ENCODE measurements at places on chromosomes 16 and 17. TPM values are rescaled to one million over a fixed set of nuclear protein-coding genes. Genes with fewer than 3 reads are reported as not detected.

- DNase-seq: no peak
Measured at GRCh38 chr16:78057803-78058564, 35.6 kb downstream of the CLEC3A start.

DNA sequence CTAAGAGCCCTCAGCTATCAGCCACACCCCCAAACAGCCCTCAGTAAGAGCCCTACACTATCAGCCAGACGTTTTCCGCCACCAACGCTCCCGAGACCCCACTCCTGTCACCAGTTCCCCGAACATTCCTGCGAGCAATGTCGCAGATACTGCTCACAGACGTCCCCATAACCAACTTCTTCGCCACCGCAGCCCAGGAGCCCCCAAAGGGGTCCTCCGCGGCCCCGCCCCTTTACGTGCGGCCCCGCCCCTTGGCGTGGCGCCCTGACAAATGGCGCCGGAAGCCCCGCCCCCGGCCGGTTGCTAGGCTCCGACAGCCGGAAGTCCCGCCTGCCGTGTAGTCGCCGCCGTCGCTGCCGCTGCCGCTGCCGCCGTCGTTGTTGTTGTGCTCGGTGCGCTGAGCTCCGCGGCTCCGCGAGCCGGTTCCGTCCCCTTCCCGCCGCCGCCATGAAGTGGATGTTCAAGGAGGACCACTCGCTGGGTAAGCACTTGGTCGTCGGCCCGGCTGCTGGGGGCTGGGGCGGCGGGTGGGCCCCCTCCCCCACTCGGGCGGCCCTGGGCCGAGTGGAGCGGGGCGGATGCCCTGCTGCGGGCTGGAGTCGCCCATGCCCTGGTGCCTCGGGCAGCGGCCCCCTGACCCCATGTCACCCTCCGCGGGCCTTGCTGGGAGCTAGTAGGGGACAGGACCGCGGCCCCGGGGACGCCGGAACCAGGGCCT is at the start of gene GABARAPL2:
TSS of gene GABARAPL2 (plus strand) at position 340 of the 718 bp plus-strand sequence. CDS start at position 448, 108 bp downstream.
- DNase-seq: peak; percentile 79

DNA sequence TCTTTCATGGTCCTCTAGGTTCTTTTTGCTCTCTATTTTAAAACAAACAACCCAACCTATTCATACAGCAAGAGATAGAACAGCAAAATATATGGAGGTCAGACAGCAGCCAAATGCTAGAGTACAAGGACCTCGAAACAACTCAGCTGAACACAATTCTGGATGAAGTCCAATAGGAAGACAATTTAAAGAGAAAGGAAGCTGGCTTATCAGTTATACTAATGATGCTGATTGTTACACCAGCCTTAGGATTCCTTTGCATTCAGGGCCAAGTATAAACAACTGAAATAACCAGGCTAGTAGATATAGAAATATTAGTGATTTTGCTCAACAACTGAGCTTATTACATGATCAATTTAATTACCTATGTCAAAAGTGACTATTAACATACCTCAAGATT is 2.5 kb downstream of the SSH2 start:
- no peak for DNase-seq

DNA sequence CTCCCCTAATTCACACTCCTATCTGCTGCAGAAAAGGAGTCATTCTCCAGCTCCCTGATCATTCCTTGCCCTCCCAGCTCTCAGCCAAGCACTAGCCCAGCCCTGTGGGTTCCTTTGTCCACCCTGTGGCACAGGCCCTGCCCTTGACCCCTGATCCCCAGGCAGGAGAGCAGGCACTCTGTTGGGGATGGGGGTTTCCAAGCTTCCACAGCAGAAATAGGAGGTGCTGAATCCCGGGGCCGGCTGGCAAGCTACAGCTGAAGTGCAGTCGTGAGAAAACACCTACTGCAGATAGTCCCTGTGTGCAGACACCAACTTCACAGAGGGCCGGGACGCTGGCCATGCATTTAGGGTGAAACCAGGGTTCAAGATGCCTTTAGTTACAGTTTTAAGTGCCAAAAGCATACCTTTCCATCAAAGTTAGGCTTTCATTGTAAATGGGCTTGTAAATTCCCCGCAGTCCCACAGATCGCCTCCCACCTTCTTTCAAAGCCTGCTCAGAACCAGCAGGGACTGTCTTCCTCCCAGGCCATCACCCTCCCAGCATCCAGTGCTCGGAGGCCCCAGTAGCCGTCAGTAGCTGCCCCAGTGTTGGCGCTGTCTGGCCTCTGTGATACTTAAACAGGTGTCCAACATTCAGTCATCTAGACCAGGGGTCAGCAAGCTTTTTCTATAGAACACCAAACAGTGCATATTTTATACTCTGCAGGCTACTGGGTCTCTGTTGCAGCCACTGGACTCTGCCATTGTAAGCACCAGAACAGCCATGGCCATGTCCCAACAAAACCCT is 10.6 kb downstream of the CPSF4L start:
- no peak for DNase-seq

DNA sequence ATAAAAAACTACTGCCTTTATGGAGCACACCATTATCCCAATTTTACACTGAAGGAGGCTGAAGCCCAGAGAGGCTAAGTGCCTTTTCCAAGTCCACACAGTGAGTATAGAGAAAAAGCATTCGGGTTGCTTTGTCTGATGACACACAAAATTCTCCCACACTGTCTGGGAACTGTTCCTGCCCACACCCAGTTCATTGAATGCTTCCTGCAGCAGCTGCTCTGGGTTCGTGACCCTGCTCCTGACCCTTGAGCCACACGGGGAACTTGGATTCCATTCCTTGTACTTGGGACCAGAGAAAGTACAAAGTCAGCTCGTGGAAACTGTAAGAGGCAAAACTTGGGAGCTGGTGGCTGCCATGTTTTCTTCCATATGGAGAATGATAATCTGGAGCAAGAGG is 57.9 kb downstream of the AKAP1 start:
- peak; percentile 21 for DNase-seq

KCNH4 gene
- not detected for total RNA-seq

ABCC1 gene
- total RNA-seq: 12.7 TPM

All from body of pancreas (tissue), 4 donors.